HL-60 (cell line): ENCODE measurements at places on chromosomes 5 and 9.

DNA sequence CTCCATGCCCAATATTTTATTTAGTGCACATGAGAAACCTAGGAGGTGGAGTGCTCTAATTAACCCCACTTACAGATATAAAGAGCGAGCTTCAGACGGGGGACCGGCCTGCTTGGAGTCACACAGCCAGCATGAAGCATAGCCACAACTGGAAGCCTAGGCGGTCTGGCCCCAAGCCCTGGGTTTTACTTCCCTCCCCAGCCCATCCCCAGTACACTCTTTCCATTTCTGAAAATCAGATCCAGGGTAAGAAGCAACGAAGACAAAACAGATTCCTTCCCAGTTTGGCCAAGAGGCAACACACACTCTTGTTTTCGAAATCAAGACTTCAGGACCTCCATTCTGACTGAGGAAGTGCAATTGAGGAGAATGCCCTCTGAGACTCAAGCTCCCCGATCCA, 27.1 kb downstream of the KCNMB1 start:
- no peak for DNase-seq

DNA sequence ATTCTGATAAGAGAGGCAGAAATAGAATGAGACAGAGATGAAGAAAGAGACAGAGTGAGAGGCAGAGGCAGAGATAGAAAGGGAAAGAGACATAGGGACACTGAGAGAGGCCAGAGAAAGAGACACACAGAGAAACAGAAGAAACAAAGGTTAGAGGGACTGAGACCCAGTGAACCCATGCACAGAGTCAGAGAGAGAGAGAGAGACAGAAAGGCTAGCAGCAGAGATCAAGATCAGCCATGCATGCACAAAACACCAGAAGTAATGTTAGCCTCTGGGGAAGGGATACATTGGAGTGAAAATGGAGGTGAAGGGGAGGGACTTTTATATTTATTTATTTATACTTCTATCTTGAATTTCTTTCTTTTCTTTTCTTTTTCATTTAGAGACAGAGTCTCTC, 14.1 kb upstream of the SPARC start:
- DNase-seq, result no peak

GRCh38 chr5:76379855-76380254, 23.2 kb upstream of the IQGAP2 start:
- no peak for DNase-seq

GRCh38 chr9:72623156-72623555, 101.7 kb downstream of the TMC1 start:
- DNase-seq, result no peak

DNA sequence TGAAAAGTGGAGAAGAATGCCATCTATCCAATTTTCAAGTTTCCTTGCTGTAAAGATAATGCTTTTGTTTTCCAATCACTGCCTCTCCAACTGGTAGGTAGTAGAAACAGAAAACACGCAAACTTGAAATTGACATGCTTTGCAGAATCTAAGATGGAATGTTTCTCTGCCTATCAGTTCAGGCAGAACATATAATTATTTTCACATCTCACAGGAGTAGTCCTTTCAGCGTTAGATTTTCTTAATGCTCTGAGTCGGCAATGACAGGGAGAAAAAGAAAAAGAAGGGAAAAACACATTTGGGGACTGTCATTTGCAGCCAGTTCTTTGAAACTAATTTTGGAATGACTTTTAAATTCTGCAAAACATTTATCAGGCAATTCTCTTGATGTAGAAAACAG, 818.7 kb upstream of the PTPRD start:
- no peak for DNase-seq

DNA sequence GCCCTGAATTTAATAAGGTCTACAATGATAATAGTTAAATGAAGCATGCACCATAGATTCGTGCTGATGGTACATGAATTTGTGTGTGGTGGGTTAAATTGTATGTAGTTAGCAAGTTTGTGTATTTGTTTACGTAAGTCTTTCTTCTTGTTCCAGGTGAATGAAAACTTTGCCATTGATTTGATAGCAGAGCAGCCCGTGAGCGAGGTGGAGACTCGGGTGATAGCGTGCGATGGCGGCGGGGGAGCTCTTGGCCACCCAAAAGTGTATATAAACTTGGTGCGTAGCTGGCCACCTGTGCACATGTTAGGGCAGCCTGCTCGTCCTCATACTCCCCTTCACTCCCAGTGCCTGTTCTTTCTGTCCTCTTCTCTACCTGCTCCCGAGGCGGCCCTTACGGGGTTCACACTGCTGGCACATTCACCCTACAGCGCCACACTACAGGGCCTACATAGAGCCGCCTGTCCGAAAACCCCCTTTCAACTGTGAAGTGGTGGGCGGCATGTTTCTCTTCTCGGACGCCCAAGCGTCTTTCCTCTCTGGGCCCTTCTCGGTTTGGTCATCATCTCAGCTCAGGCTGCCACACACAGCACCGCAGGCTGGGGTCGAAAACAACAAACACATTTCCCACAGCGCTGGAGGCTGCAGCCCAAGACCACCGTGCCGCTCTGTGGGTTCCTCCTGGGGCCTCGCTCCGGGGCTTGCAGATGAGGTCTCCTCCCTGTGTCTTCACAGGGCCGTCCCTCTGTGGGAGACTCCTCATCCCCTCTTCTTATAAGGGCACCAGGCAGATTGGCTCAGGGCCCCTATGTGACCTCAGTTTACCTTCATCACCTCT, 13.2 kb downstream of the NDUFS6 start:
- no peak for DNase-seq

DNA sequence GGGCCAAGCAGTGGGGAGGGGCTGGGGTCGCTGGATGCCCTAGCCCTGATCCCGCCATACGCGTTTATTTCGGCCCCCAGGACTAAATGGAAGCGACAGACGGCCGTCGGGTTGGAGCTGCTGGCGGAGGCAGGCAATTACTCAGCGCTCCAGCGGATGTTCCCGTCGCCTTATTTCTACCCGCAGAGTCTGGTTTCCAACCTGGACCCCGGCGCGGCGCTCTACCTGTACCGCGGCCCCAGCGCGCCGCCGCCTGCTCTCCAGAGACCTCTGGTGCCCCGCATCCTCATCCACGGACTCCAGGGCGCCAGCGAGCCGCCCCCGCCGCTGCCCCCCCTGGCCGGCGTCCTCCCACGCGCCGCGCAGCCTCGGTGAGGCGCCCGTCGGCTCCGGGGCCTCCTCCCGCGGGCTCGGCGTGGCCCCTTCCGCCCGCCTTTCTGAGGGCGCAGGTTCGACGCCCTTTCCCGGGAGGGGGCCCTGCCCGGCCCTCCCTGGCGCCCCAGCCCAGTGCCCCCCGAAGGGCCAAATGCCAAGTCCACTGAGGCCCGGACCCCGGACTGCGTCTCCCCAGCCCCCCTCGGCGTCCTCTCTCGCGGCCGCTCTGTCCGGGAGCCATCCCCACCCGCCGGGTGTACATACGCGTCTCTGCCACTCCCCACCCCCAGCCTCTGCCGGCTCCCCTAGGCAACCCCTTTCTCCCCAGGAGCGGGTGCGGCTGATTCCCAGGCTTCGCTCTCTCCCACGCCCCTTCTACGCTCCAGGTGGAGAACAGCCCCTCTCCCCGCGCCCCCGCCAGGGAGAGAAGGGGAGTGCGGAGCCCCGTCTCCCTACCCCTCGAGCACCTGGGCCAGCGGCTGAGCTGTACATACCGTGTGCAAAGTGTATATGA, 7.0 kb downstream of the BARHL1 start:
- DNase-seq, result no peak

DNA sequence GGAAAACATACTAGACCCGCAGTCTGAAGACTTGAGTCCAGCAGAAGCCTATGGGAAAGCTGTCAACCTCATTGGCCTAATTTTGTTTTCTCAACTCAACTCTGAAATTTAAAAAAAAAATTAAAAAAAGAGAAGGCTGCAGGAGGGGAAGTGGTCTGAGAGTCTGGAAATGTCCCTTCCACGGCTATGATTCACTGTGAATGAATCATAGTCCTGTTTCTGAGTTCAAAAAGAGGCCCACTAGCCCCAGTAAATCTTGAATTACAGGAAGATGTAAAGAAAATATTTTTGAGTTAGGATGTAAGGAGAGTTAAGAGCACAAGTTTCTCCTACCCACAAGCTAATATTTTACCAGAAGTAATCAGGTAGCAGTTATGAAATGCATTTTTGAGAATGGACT, 565.5 kb upstream of the DMAC1 start:
- no peak for DNase-seq

DNA sequence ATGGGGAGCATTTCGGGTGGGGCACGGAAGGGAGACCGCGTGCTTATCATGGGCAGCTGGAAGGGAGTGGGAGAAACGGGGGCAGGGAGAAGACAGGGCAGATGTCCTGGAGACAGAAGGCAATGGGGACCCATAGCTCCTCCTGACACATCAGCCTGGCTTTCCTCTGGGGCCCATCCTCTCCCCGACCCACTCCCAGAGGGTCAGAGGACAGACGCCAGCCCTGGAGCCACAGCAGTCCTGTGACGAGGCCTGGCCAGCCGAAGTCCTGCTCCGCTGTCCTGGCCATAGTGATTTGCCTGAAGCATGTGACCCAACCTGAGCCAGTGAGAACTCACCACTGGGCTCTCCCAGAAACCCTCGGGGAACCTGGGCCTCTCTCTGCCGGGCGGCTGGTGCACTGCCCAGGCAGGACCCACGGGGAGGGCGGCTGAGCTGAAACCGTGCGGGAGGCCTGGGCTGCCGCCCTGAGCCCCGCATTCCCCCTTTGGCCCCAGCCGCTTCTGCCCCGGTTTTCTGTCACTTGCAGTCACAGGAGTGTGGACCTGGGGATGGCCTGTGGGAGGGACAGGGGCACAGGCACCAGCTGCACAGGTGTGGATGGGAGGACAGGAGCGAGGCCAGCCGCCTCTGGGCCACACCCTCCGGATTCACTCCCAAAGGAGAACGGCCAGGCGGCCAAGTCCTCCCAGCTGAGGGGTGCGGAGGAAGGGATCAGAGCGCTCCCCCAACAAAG, 19.8 kb downstream of the ADAMTS2 start:
- DNase-seq, result no peak

DNA sequence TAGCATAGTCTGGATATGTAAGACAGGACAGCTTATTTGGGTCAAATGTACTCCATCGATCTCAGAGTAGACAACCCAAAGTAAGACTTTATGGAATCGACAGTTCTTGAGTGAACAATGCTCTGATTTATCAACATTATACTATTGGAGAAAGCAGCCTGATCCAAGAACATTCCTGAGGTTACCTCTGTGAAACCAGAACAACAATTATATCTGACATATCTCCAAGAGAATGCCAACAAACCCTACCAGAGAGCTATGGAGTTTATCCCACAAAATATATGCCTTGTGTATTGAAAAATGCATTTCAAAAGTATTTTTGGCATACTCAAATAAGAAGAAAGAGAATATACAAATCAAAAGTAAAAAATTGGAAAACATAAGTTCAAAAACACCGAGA, 1985.9 kb downstream of the EFNA5 start:
- DNase-seq, result no peak

DNA sequence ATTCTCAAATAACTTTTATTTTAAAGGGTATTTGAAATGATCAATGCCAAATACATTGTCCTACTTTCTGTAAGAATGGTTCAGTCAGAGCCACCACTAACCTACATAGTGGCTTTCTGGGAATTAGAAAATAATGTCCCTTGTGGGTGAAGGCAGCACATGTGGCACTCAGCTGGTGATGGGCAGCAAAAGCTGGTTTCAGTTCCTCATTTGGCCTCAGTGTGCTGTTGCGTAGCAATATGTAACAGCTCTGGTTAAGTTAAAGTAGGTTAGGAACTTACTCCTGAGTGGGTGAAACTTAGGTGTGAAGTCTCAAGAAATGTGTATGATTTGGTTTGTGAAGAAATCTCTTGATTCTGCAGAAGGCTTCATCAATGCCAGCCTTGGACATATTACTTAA, 99.6 kb upstream of the SPEF2 start:
- DNase-seq, result peak; percentile 85

DNA sequence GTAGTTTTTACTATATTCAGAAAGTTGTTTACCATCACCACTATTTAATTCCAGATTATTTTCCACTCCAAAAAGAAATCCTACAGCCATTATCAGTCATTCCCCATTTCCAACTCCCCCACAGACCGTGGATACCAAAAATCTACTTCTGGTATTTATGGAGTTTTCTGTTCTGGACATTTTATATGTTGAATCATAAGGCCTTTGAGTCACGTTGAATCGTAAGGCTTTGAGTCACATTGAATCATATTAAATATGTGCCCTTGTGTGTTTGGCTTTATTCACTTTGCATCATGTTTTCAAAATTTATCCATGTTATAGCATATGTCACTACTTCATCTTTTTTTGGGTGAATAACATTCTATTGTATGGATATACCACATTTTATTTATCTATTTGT, 454.1 kb upstream of the NUDT12 start:
- no peak for DNase-seq

GRCh38 chr9:747567-747966, 93.9 kb upstream of the DMRT1 start:
- DNase-seq, result no peak

GRCh38 chr5:146910239-146910638, 31.7 kb upstream of the PPP2R2B start:
- DNase-seq, result no peak

DNA sequence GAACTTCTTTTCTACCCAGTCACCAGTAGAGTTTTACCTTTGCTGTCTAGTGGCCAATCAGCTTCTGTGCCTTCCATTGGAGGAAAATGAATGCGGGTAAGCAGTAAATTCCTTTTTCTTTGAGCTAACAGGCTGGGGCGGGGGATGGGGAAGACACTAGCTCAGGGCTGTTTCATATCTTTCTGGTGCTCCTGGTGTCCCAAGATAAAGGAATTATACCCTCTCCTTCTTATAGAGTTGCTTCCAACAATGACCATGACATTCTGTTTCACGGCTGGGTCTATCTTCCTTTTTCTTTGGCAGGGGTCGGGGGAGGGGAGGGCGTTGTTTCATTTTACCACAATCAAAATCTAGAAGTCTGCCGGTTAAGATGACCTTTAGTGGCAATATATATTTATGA, 51.2 kb upstream of the RPS23 start:
- DNase-seq, result no peak

- DNase-seq, result no peak
Observed at GRCh38 chr5:122264610-122265009, 47.4 kb upstream of the SNCAIP start.

DNA sequence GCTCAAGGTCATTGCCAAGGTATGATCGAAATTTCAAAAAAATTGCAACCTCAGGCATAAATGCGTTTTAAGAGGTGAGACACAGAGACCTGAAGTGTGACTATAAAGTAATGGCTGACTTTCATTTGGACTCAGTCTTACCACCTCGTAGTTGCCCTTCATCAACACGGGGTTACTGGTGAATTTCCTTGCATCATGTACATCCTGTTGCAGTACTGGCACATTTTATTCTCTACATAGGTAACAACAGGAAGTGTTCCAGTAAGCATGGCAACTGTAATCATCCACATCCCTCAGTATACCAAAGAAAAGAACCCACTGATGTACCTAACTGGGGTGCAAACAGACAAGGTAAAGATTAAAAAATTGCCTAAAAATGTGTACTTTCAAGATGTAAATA, 29.3 kb downstream of the MOCS2 start:
- DNase-seq, result no peak

GRCh38 chr5:178511172-178511571, 79.0 kb downstream of the COL23A1 start:
- DNase-seq, result no peak

DNA sequence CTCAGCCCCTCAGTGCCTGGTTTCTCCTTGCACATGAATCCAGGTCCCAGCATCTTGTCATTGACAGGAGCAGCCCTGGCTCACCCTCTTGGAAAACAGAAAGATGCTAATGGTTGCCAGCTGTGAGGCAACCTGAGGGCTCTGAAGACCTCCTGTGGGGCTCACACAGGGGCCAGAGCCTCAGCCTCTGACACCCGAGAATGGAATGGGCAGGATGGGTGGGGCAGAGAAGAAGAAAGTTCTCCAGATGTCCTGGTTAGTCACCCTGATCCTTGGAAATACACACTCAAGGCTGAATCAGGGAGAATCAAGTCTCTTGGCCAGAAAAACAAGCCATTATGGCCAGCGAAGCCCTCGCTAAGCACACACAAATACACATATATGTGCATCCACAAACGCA, 32.3 kb upstream of the SPATA31E1 start:
- no peak for DNase-seq
